Right lung (tissue), 10 donors: ENCODE measurements at places on chromosomes 12 and 14. TPM values are rescaled to one million over a fixed set of nuclear protein-coding genes. Genes with fewer than 3 reads are reported as not detected.

The IL31 gene
- polyA plus RNA-seq = not detected

The CMA1 gene
- not detected for polyA plus RNA-seq

The SLC6A15 gene
- 0.28 TPM for polyA plus RNA-seq

The FGF6 gene
- polyA plus RNA-seq = not detected

The RDH16 gene
- polyA plus RNA-seq = 0.48 TPM

The B4GALNT1 gene
- polyA plus RNA-seq = 1.2 TPM

The SERPINA5 gene
- 3.7 TPM for polyA plus RNA-seq

The CBLN3 gene
- polyA plus RNA-seq = 2.6 TPM

The RAD51AP1 gene
- 16.9 TPM for polyA plus RNA-seq

The OVCH1 gene
- not detected for polyA plus RNA-seq

The CCDC184 gene
- 0.28 TPM for polyA plus RNA-seq

The CCDC59 gene
- polyA plus RNA-seq = 53.5 TPM

The SERPINA4 gene
- polyA plus RNA-seq = 2.7 TPM

The TUNAR gene
- 0.23 TPM for polyA plus RNA-seq

The HOXC12 gene
- not detected for polyA plus RNA-seq

The SUDS3 gene
- 49.3 TPM for polyA plus RNA-seq
